Left renal cortex interstitium (tissue), 4 donors: ENCODE measurements at places on chromosomes 13 and 19. TPM values are rescaled to one million over a fixed set of nuclear protein-coding genes. Genes with fewer than 3 reads are reported as not detected.

DNA sequence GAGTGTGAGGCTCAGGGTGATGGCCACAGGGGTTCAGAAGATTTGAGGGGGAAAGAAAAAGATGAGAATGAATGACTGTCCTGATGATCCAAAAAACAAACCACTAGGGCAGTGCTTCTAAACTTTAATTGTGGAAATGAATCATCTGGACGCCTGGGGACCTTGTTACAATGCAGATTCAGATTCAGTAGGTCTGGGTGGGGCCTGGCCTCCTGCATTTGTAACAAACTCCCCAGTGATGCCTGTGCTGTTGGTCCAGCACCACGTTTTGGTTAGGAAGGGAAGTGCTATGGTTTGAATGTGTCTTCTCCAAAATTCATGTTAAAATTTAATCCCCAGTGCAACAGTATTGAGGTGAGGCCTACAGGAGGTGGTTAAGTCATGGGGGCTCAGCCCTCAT, 49.5 kb upstream of the KPNA3 start:
- no peak for DNase-seq

DNA sequence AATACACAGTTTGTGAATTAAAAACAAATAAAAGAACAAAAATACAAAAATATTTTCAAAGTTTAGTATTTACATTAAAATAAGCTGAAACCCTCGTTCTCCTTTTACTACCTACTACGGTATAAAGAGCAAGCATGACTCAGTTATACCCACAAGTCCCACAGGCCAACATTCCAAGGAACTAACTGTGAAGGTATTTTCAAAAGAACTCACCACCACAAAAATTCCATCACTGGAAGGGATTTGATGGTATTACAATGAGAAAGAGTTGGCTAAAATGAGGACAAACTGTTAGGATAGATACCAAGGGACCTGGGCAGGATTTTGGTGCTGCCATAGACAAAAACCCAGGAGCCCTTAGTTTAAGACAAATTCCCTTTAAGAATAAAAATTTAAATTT, 122.7 kb downstream of the TBC1D4 start:
- DNase-seq: no peak

DNA sequence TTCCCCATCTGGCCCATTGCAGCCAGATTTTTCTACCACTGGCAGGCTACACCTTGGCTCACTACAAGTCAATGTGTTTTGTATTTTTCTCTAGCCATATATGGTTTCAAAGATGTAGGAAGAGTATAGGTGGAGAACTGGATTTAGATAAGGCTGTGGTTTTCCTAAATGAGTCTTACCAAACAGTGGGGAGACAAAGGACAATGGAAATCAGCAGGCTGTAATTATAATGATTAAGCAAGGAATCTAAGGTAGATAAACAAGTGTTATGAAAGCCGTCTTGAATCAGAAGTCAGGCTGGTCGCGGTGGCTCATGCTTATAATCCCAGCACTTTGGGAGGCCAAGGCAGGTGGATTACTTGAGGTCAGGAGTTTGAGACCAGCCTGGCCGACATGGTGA, 11.2 kb downstream of the IGFL1 start:
- DNase-seq: no peak

GRCh38 chr13:99996381-99996973, 14.9 kb downstream of the ZIC2 start:
- no peak for DNase-seq

- no peak for DNase-seq
Observed at GRCh38 chr19:5953030-5953589, 24.8 kb downstream of the RANBP3 start.

DNA sequence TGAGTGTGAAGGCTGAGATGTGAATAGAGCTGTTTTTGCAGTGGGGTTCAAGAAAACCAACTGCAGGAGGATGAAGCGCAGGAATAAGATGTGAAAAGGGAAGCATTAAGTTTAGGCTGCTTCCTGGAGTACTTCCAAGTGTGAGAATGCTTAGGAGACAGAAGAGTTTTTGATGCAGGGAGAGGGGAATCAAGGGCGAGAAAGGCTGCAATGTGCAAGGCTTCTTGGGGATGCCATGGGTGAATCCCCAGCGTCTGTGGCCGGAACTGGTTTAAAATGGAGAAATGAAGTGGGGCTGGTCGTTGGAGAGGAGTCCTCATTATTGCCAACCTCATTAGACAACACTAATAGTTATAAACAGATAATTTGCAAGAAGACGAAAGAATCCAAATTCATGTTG, 764.9 kb downstream of the LIG4 start:
- no peak for DNase-seq

GRCh38 chr13:38979891-38980749, 10.5 kb downstream of the STOML3 start:
- DNase-seq: peak; percentile 11

- no peak for DNase-seq
Observed at GRCh38 chr13:90068658-90069057, 1278.8 kb upstream of the MIR17HG start.

GRCh38 chr13:101626925-101627555, 174.6 kb downstream of the ITGBL1 start:
- no peak for DNase-seq

DNA sequence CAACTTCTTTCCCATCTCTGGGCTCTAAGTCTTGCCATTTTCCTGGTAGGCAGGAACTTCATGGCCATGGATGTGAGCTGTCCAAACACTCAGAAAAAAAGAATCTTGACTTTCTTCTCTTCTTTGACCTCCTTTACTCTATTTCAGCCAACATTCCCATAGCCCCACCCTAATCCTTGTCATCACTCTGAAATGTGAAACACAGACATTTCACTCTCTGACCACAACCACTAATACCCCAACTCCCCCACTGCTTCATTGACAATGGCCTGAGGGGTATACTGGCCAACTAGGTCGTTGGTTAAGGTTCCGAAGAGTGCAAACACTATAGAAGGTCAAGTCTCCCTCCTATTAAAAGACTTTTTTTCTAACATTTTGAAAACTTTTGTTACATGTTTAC, 4.7 kb upstream of the CYP2A13 start:
- no peak for DNase-seq

GRCh38 chr19:18857223-18857622, 25.5 kb downstream of the UPF1 start:
- no peak for DNase-seq

DNA sequence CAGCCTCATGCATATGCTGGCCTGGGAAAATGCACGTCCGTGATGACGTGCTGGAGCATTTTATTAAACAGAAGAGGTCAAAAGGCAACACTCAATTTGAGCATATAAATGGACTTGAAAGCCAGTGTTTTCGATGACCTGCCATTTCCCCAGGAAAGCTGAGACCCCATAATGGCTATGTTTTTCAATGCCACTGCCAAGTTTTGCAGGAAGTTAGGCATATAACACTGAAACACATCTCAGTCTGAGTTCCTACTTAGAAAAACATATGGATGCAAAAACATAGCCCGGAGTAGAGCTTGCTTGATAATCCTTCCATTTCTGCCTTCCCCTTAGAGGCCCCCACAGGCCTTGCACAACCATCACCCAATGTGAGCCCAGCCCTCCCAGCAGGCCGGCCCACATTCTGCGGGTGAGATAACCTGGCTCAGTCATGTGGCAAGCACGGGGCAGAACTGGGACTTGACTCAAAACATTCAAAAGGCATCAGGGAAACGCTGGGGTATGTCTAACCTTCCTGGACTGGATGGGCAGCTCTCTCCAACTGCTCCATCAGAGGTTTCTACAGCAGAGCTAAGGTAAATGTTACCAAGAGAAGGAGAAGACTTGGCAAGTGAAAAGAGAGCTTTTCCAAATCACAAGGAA, 24.9 kb downstream of the EPS15L1 start:
- no peak for DNase-seq

DNA sequence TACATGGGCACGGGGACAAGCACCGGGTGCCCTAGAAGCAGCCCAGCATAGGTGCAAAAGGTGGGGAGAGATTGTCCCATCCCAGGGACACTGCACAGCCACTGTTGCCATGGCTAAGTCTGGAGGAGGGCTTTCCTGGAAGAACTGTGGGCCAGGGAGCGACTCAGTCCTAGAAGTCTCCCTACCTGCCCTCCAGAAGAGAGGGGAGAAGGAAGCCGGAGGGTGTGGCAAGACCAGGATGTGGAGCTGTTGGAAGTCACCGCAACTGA, 2.3 kb upstream of the FBN3 start:
- DNase-seq: no peak

DNA sequence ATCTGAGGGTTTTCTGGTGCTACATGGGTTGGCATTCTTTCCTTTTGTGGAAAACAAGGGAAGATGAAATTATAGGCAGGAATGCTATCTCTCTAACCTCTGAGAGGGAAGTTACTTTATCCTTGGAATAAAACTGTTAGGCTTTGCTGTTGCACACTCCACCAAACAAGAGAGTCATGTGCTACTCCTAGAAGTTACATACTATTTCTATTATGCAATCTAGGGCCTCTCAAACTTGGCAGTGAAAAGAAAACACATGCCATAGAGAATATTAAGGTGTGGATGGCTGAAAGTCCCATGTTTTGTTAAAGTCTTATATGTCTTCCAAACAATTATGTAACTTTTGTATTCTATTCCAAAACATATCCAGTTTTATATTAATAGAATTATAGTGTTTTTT, 367.9 kb downstream of the SLC7A1 start:
- no peak for DNase-seq

GRCh38 chr13:38697628-38698333, 10.9 kb downstream of the FREM2 start:
- no peak for DNase-seq

DNA sequence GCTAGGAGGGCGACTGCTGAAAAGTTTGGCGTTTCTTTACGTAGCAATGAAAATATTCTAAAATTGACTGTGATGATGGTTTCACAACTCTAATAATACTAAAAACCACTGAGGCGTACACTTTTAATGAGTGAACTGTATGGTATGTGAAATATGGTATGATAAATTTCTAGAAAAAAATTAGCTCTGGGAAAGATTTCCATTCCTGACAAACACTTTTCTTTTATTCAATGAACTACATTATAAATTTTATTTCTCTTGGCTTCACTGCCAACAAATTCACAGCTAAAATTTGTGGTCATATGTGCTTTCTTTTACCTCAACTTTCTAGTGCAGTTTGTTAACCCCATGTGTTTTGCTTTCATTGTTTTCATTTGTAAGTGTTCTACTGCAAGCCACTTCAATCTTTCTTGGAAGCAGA, 11.1 kb downstream of the ZC3H13 start:
- DNase-seq: no peak

GRCh38 chr19:7506385-7507328, 9.2 kb upstream of the ZNF358 start:
- DNase-seq: no peak

- DNase-seq: peak; percentile 76
Observed at GRCh38 chr19:2702170-2703076, at the start of gene GNG7. TSS of gene GNG7 (minus strand) at chr19:2702694. CDS start at chr19:2520688, 182,006 bp downstream.

DNA sequence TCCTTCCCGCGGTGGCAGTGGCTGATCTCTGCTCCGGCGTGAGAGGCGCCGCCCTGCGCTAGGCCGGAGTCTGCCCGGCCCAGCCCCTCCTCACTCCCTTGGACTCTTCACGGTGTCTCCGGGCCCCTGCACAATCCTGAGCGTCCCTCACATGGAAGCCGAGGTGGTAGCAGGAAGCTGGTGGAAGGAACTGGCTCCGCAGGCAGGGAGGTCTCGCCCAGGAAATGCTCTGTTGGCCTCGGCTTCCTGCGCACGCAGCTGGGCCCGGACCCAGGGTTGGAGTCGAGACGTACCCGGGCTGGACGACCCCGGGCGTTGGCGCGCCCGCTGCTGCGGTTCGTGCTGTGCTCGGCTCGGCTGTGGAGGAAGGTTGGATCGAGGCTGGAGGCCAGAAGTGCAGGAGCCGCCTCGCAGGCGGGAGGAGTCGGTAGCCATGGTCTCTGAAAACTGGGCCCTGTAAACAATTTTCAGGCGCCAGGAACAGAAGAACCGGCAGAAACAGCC, 46.3 kb downstream of the ZNF724 start:
- peak; percentile 2 for DNase-seq

DNA sequence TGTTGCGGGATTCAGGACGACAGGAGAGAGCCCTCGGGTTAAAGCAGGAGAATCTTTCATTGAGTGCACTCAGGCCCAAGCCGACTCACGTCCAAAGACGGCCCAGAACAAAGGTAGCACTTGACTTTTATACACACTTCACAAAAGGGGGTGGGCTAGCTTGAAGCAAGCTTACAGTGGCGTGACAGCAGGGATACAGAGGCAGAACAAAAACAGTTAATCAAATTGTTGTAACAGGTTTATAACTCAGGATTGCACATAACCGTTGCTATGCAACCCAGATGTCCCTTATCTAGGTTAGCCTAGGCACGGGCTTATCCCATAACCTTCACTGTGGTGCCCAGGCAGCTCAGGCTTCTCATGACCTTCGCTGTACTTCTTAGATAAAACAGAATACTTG, 2.0 kb downstream of the MED25 start:
- no peak for DNase-seq

- DNase-seq: no peak
Observed at GRCh38 chr13:29589234-29589633, 6.3 kb downstream of the SLC7A1 start.

DNA sequence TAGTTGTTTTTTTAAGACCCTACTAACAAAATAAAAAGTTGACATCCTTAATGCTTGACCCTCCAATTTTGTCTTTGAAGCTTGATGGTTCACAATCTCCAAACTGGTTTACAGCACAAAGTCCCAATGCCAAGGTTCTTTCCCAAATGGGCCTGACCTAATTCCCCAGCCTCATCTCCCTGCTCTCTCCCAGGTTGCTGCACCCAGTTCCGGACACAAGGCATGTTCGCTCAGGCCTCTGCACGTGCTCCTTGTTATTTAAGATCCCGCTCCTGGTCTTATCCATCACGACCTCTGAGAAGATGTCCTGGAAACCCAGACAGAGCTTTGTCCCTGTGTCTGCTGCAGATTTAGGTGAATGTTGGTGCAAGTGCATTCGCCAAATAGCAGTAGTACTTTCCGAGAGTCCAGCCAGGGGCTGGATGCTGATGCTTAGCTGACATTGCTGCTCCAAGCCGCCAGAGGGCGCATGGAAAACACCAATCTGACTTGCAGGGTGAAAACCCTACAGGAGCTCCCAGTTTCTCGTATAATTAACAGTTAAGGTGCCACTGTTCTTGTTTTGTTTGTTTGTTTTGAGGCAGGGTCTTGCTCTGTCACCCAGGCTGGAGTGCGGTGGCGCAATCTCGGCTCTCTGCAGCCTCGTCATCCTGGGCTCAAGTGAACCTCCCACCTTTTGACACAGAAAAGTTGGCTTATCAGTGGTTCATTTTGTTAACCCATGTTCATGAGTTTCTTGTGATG, 18.5 kb downstream of the LYPD3 start:
- DNase-seq: no peak

- DNase-seq: no peak
Observed at GRCh38 chr19:21559444-21559843, 54.0 kb downstream of the ZNF429 start.

GRCh38 chr13:64725492-64725891, 2504.6 kb downstream of the PCDH9 start:
- DNase-seq: no peak

The TEKTIP1 gene
- polyA plus RNA-seq: 3.1 TPM

The TEX26 gene
- polyA plus RNA-seq: 2.8 TPM

The VSIG10L gene
- polyA plus RNA-seq: 5.0 TPM

The TNFRSF19 gene
- 49.0 TPM for polyA plus RNA-seq

The RFPL4AL1 gene
- not detected for polyA plus RNA-seq

The ATCAY gene
- 0.40 TPM for polyA plus RNA-seq

The ZNF540 gene
- polyA plus RNA-seq: 6.1 TPM

The COL4A1 gene
- polyA plus RNA-seq: 518 TPM

The LENG9 gene
- polyA plus RNA-seq: 3.1 TPM

The SLC25A41 gene
- 0.67 TPM for polyA plus RNA-seq

The MCF2L gene
- polyA plus RNA-seq: 43.2 TPM
